ENCODE measurements at places on chromosomes 3 and 15.
A peak's percentile ranks its signal among the peaks of the same experiment; 100 is the strongest.

DNA sequence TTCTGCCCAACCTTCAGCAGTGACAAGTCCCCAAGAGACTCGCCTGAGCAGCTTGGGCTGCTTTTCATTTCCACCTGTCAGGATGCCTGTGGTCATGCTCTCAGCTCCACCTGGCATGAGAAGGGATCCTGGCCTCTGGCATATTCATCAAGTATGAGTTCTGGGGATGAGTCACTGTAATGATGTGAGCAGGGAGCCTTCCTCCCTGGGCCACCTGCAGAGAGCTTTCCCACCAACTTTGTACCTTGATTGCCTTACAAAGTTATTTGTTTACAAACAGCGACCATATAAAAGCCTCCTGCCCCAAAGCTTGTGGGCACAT is 3.5 kb downstream of the MYD88 start:
- DNase-seq: no peak

GRCh38 chr15:90642464-90643300 is 74.5 kb upstream of the BLM start:
- no peak for DNase-seq

- DNase-seq: no peak
Observed at GRCh38 chr3:45979378-45979777, 16.2 kb downstream of the FYCO1 start.

- DNase-seq: no peak
Observed at GRCh38 chr3:156761713-156762451, 64.3 kb upstream of the LEKR1 start.

- peak; percentile 9 for DNase-seq
Observed at GRCh38 chr3:185308126-185308754, 54.4 kb upstream of the EHHADH start.

- DNase-seq: no peak
Observed at GRCh38 chr3:194130807-194131589, 5.0 kb upstream of the HES1 start.

- no peak for DNase-seq
Observed at GRCh38 chr15:88938802-88939485, 25.8 kb upstream of the MFGE8 start.

DNA sequence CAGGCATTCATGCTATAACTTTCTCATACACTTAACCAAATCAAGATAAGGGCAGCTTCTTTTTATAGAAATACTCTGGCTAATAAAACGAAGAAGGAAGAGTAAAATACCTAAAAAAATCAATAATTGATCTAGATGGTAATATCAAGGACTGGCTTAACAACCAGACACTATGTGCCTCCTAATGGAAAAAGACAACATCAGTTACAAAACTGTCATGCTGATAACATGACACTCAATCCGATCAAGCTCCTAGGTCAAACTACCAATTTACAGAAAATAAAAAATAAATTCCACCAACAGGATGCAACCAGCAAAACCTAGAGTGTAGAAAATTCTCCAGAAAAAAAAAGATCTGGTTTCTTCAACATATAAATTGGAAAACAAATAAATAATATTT is 634.6 kb downstream of the IGSF11 start:
- DNase-seq: no peak

- DNase-seq: no peak
Observed at GRCh38 chr3:54064486-54064885, 57.9 kb upstream of the CACNA2D3 start.

GRCh38 chr3:182797876-182798275 is 4.6 kb downstream of the ATP11B start:
- DNase-seq: no peak

DNA sequence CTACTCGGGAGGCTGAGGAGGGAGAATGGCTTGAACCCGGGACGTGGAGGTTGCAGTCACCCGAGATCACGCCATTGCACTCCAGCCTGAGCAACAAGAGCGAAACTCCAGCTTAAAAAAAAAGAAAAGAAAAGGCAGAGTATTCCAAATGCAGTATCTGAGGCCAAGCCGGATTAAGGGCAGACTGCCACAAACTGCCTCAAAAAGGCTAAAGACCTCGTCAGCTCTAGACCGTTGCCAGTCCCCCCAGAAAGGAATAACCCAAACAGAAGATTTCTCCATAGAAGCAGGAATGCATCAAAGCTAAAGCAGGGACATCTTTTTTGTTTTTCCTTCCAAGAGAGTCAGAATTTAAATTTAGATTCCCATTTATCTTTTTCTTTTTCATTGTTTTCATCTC is 72.9 kb downstream of the TM4SF4 start:
- DNase-seq: no peak

Data from activated T-helper 1 cell treated with anti-CD3 and anti-CD28 coated beads, Interleukin-2, amount 50 U/mL, for 16 hours (primary cell).